ENCODE measurements at places on chromosomes 3 and 15.
A peak's percentile ranks its signal among the peaks of the same experiment; 100 is the strongest.

GRCh38 chr3:169083163-169083562 lies 580.3 kb downstream of the MECOM start:
- DNase-seq: no peak

DNA sequence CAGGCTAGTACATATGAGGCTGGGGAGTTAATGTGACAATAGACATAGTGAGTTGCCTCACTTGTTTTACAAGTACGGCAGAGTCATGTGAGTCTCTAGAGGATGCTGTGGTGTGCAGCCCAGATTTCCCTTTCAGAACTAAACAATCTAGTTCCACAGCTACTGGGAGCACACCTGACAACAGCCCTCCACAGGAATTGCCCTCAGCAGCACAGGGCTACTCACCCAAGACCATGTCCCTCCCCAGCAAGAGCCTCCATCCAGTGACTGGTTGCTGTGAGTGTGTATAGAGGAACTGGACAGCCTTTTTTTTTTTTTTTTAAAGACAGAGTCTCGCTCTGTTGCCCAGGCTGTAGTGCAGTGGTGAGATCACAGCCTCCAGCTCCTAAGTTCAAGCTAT lies 40.2 kb upstream of the UBE2E2 start:
- no peak for DNase-seq

DNA sequence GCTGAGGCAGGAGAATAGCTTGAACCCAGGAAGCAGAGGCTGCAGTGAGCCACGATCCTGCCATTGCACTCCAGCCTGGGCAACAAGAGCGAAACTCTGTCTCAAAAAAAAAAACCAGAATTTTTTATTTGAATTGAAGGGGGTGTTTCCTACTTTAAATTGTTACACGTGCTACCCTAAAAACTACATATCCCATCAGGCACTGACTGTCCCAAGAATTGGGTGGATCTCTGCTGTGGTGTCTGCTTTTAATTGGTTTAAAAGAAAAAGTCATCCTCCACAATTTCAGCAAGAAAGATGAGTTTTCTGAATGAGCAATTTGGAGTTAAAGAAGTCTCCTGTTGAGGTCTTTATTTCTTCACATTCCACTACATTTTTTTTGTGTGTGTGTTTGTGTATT lies 2.1 kb downstream of the PDIA3 start:
- DNase-seq: no peak

DNA sequence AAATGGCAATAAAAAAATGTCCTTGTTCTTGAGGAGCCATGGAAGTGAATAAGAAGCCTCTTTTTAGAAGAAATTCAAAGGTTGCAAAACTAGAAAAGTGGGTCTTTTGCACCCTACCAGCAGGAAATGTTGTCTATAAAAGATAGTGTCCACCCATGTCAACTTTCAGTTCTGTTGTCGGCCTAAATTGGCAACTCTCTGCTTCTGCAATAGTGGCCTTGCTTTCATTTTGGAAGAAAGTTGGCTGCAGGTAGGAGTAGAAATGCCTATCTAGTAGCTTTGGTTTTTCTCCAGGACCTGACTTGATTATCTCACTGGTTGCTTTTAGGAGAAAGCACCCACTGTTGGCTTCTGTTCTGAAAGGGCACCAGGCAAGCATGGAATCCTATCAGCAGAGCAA lies 85.4 kb downstream of the TMEM108 start:
- DNase-seq: no peak

DNA sequence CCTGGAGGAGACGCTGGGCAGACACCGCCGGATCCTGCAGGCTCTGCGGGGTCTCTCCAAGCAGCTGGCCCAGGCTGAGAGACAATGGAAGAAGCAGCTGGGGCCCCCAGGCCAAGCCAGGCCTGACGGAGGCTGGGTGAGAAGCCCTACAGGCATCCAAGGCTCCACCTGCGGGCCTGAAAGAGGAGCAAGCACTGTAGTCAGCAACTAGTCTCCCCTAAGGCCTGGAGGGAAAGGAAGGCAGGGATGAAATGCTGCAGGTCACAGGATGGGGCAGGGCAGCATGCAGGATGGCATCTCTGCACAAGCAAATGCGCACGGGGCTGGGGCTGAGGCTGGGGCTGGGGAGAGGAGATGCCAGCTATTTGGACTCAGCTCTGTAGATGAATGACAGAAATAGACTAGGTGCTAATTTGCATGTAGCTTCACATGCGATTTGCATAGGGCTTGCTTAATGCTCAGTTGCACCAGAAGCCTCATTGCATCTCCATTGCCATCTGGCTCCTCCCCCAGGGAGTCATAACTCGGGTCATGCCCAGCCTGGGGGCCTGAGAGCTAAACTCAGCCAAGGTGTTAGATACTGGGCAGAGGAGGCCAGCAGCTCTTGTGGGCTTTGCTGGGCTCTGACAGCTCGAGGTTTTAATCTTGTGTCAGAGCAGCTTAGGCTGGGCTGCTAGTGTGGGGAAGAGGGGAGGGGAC lies 5.2 kb upstream of the CPLX3 start:
- no peak for DNase-seq

- DNase-seq: no peak
These were observed 51.6 kb upstream of the SRGAP3 start for GRCh38 chr3:9301091-9301490.

- no peak for DNase-seq
These were observed 421.7 kb upstream of the GRM7 start for GRCh38 chr3:6439226-6439625.

GRCh38 chr15:75007216-75007615 lies 11.9 kb downstream of the SCAMP5 start:
- DNase-seq: no peak

GRCh38 chr3:13497386-13497785 lies 17.3 kb downstream of the HDAC11 start:
- no peak for DNase-seq

DNA sequence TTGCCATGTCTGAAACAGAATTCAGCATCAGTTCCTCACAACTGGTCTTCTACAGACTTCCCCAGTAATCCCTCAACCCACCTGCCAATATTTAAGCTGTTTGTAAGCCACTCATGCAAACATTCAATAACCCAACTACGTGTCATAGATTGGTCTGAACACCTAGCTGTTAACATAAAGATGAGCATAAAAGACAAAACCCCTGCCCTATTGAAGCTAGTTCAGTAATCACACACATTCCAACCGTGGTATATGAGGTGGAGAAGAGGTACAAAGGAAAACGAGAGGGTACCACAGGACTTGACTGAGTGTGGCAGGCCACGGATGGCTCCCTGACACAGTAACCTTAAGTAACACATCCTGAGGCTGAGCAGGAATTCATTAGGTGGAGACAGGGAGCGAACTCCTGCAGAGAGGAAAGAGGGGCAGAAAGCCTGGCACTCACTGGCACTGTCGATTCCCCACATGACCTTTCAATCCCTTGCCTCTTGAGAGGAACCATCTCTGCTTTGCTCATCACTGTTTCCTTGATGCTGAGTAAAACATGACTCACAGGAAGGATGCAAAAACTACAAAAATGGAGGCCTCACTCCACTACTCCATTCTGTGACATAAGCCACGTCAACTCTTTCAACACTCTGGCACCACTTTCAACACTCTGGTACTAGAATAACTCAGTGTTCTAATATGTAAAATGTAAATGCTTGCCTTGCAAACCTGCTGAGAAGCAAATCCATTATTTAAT lies 31.3 kb downstream of the RPN1 start:
- no peak for DNase-seq

DNA sequence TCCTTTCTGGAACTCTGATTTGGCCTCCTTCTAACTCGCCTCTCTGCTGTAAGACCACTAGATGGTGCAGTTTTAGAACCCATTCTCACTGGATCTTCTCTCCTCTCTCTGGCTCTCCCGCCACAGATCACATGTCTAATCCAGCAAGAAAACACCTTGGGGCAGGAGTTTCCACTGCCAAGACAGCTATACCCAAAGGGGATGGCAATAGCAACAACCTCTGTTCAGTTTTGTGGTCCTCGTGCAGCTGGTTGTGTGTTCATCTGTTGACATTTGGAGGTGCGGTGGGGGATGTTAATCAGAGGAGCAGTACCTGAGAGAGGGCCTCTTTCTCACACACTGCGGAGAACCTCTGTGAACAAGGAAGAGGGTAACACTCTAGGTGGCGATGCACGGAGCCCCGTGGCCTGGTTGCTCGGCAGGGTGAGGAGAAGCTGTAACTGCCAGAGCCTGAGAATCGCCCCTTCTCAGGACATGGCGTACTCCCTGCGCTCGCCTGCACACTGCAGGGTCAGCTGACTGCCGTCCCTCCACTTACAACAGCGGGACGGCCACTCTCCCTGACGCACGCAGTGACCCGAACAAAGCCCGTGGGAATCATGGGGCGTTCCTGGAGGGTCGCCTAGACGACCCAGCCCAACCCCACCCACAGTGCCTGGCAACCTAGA lies at the start of gene TEX55:
Gene TEX55, plus strand, starts transcription at position 666 of the 668 bp plus-strand sequence. CDS start 25 bp downstream, outside the sequence.
- no peak for DNase-seq

DNA sequence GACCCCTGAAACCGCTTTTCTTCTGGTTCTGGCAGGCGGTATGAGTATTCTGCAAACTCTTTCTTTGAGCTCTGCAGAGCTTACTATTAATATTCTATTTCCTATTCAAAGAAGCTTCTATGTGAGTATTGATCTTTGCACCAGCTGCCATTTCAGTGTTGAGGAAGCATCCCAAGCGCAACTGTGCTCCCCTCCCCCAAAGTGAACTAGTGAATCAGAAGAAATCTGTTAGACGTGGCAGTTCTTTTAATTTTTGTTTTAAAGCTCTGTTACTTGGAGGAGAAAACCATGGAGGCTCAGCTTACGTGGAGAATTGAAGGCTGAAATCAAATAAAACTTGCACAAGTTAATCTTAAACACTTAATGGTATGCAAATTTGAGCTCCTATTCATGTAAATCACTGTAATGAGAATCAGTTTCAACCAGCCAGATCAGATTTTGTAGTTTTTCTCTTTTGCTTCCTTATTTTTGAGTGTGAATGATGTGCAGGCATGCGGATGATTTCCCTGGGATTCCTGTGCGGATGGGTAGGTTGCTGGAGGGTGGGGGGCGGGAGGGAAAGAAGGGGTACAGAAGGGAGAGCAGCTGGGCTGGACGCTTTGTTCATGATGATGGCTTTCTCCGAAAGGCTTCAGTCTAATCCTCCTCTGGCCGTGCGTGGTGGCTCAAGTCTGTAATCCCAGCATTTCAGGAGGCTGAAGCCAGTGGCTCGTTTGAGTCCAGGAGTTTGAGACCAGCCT lies 16.1 kb upstream of the AGBL1 start:
- DNase-seq: no peak

DNA sequence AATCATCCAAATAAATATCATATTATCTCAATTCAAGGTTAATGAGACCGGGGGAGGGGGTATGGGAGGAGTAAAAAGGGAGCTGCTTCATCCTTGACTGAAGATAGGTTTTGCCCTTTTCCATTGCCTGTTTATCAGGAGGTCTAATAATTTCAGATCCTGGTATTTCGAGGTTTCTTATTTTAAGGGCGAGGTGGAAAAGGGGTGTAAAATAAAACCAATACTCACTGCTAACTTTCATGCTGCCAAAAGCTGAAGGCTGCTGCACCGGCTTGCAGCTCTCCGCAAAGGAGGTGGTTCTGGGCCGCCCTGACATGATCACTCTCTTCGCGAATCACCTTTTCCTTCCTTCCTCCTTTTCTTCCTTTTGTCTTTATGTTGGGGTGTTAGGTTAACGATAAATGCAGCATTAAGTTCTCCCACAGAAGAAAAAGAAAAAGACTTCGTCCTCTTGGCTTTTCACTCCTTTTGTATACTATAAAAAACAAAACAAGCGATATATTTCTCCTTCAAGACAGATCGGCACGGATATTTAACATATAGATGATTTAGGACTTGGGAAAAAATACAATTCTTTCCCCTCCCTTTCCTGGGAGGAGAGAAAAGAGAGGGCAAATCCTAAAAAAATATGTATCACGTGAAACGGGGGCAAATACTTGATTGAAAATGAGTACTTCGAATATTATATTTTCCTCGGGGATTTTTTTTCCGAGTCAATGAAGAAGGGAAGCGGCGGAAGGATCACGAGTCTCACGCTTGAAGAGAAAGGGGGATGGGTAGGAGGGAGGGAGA lies 932 bp downstream of the GSK3B start:
- peak; percentile 33 for DNase-seq

GRCh38 chr3:183375787-183376186 lies 52.6 kb downstream of the MCF2L2 start:
- DNase-seq: no peak

DNA sequence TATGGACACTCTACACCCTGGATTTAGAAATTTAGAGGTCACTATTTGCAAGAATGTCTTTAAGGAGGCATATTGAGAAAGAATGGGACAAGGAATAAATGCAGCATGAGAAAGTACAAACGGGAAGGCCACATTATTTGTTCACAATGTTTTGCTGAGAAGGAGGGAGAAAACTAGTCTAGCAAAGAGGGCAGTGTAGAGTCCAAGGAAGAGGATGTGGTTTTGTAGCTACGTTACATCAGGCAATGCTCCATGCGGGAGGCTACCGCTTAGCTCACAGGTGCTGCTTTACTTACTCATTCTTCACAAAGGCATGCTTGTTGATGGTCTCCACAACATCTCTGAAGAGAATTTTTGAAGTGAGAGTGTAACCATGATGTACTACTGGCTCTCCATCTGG lies 191.1 kb downstream of the PLCH1 start:
- no peak for DNase-seq

DNA sequence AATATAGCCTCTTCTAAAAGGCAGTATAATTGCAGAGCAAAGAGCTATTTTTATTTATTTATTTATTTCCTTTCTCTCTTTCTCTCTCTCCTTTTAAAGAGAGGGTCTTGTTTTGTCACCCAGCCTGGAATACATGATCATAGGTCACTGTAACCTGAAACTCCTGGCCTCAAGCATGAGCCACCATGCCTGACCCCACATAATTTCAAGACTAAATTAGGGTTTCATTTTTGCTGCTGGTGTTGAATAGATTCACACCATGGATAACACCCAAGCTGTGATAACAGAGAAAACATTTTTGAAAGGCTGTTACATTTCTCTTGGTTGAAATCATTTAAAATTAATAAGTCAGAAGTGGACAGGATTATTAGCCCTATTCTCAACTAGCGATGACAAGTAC lies 131.6 kb downstream of the LEKR1 start:
- no peak for DNase-seq

GRCh38 chr3:177468816-177469215 lies 271.5 kb upstream of the TBL1XR1 start:
- DNase-seq: no peak

DNA sequence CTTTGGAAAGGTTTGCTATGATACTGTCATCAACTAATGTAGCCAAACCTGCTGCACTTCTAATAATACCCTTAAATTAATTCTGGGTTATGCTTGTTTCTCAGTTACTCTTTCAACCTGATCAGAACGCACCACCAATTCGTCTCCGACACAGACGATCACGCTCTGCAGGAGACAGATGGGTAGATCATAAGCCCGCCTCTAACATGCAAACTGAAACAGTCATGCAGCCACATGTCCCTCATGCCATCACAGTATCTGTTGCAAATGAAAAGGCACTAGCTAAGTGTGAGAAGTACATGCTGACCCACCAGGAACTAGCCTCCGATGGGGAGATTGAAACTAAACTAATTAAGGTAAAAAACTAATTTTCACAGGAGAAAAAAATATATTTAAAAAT lies 7.9 kb upstream of the RPLP1 start:
- DNase-seq: no peak

GRCh38 chr15:56815247-56815646 lies 81.9 kb upstream of the ZNF280D start:
- peak; percentile 30 for DNase-seq

All from femur (tissue), 1 donor.